OCI-LY7 (cell line): ENCODE measurements at places on chromosomes 3 and 15.

- DNase-seq, result no peak
Measured at GRCh38 chr3:22988566-22988965, 214.6 kb upstream of the UBE2E2 start.

DNA sequence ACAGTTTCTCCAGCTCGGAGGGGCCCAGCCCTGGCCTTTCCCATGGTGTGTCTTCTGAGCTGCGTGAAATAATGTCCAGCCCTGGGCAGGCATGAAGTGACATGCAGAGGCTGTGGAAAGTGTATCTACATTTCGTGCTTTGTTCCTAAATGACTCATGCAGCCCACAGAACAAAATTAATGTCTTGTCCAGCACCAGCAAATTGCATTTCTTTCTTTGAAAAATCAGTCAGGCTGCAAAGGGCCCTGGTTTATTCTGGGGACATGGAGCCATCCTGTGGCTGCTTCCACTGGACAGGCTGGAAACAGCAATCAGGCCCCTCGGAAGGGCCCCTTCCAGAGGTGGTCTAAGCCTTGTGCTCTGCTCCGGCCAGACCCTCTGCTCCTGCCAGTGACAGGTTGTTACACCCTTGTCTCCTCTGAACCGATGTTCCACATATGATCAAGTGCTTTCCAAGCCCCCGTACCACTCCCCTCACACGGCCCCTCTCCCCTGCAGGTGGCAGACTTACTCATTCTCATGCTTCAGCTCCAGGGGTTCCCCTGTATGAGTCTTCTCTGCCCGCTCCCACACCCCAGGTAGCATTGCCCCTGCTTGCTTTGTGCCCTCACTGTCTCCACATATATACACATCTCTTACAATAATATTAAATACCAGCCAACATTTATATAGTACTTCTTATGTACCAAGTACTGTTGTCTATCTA, 33.7 kb downstream of the CRYGS start:
- DNase-seq, result peak; percentile 17

- no peak for DNase-seq
Measured at GRCh38 chr3:184428561-184429175, 48.8 kb downstream of the CHRD start.

GRCh38 chr15:68700455-68701123, 120.1 kb downstream of the ANP32A start:
- no peak for DNase-seq
